ENCODE measurements at places on chromosomes 2 and 18.

GRCh38 chr2:159199761-159200465, 86.6 kb downstream of the WDSUB1 start:
- no peak for DNase-seq

DNA sequence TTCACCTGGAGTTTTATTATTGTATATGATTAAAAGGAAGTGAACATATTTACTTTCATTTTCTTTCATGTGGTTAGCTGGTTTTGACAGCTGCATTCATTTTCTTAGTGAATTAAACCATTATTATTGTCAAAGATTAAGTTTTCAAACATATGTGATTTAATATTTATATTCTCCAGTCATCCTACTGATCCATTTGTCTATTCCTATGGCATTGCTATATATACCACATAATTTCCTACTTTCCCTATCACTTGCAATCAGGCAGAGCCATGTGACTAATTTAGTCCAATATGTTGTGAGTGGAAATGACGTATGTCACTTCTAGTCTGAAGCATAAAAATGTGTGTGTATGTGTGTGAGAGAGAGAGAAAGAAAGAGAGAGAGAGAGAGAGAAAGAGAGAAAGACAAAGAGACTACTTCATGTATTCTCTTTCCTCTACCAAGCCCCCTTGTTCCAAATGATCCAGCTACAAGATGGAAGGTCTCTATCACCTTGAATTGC, 12.0 kb upstream of the TACR1 start:
- no peak for DNase-seq

- DNase-seq, result no peak
Measured at GRCh38 chr2:17506736-17507616, 11.3 kb downstream of the RAD51AP2 start.

GRCh38 chr18:67081482-67082211, 434.9 kb downstream of the DSEL start:
- no peak for DNase-seq

DNA sequence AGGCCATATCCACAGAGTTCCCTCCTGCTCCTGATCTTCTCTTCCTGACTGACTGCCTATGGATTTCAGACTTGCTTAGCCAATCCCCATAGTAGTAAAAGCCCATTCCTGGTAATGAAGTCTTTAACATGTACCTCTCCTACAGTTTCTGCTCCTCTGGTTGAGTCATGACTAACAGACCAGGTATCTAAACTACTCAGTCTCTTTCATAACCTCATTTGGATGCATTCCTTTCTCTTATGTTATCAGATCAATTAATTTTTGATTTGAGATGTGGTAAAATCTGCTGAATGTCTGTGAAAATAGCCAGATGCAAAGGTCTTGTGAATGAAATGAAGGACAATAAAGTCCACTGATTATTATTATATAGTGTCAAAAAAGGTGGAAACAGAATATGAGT, 198.0 kb downstream of the NBAS start:
- DNase-seq, result no peak

GRCh38 chr2:96888072-96889011, 18.5 kb upstream of the SEMA4C start:
- peak; percentile 89 for DNase-seq

GRCh38 chr18:449374-449773, 51.1 kb downstream of the COLEC12 start:
- DNase-seq, result no peak

- no peak for DNase-seq
Measured at GRCh38 chr2:187003611-187004010, 154.6 kb upstream of the ZSWIM2 start.

GRCh38 chr2:54240515-54241469, 15.2 kb downstream of the TSPYL6 start:
- DNase-seq, result no peak

- DNase-seq, result no peak
Measured at GRCh38 chr18:53991805-53992204, 232.7 kb downstream of the MBD2 start.

GRCh38 chr2:64359892-64360657, 93.9 kb upstream of the LGALSL start:
- DNase-seq, result no peak
